Suppressor macrophage (primary cell): ENCODE measurements at places on chromosomes 5 and 9.

- DNase-seq: no peak
These were observed 228.3 kb upstream of the RASEF start for GRCh38 chr9:83291196-83291595.

GRCh38 chr9:117188394-117188793 lies 226.5 kb downstream of the ASTN2 start:
- no peak for DNase-seq

GRCh38 chr5:58493141-58493540 lies 1.9 kb downstream of the GAPT start:
- no peak for DNase-seq

DNA sequence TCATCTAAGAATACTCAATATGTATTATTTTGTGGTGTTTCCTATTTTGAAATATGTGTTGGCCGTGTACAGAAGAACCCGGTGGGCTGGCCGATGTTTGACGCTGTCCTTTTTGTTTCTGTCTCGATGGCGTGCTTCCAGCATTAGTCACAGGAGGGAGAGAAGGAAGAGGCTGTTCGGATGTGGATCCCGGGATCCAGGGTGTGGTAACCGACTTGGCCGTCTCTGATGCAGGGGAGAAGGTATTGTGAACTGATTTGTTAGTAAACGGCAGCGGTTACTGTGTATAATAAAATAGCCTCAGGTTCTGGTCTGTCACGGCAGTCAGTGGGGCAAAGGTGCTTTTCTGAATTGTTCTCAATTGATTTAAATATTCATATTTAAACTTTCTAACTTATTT lies 275.0 kb downstream of the ARHGEF28 start:
- DNase-seq: no peak

DNA sequence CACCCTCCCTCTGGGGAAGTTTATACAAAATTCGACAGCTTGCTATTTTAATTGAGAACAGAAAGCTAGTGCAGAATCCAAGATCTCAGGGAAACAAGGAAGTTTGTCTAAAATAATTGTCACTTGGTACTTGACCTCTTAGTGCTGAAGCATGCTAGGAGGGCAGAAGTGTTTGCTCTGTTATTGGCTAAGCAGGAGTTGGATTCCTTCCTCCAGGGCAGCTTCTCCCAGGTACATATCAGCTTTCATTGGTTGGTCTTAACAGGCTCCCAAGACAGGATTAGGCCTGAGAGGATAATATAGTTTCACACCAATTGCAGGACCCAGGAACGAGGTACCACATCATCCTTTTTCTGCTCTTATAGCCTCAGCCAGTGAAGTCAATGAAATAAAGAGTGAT lies 432.8 kb downstream of the IRX1 start:
- DNase-seq: no peak

DNA sequence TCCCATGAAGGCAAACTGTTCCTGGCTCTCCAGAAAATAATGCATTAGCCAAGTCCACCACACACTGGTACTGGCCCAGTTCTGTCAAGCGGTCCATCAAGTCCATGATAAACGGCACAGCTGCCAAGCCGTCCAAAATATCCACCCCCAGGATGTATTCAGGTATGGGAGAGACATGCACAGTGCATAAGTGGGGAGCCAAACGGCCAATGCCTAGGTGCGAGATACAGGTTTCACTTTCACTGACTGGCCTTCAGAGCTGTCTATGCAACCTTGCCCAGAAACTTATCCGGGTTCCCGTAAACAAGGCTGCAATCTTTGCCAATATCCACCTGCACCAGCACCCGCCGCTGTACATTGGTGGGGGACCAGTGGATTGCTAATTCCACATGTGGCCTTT lies 795.8 kb downstream of the EFNA5 start:
- no peak for DNase-seq

DNA sequence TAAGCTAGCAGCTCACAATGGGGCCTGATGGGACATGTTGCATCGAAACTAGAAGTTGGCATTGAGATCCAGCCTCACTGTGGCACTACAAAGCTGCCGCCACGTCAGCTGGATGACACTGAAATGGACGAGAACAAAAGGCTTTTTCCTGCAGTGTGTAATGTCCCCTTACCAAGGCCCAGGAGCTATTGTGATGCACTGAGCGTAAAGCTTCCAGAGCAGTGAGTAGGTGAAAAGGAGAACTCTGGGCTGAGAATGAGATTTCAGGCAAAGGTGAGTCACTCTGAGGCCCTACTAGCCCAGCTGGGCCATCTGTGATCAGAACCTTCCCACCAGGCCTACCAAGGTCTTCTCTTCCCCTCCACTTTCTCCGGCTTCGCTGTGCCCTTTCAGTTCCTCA lies 528.1 kb upstream of the KLF4 start:
- DNase-seq: peak; percentile 11

DNA sequence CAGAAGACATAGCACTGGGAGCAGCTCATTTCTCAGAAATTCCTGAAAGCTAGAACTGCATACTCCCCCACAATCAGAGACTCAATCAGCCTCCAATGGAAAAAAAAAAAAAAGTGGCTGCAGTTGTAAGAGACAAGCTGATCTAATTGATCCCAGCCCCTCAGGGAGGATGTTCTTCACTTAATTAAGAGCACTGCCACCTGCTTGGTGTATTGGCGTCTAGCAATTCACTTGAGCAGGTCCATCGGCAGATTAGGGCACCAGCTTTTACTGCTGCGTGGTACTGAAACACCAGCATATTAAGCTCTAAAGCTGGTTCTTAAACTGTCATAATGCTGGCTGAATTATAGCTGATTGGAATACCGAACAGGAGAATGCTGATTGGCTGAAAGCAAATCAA lies 1890.1 kb upstream of the WWC1 start:
- no peak for DNase-seq

DNA sequence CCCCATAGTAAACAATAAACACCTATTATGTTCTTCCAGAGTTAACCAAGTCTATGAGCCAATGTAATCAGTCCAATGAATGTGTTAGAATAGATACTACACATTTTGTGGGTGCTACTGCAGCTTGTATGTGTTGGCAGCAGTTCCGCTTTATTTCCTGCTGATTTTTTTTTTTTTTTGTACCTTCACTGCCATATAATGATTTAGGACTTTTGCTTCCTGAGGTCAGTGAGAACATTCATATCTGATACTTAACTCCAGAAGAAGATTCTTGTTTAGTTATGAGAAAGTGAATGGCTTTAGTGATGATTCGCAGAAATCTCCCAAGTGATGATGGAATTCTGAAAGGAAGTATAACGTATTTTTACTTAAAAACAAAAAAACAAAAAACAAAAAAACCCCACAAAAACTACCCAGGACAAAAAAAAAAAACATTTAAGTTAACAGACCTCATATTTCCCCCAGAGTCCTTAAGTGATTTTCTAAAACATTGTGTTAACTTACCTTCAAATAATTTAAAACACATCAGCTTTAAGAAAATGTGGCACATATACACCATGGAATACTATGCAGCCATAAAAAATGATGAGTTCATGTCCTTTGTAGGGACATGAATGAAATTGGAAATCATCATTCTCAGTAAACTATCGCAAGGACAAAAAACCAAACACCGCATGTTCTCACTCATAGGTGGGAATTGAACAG lies 24.7 kb upstream of the LMNB1 start:
- DNase-seq: peak; percentile 49

- no peak for DNase-seq
These were observed 9.8 kb downstream of the CKMT2 start for GRCh38 chr5:81242906-81243436.

- no peak for DNase-seq
These were observed 21.7 kb upstream of the VLDLR start for GRCh38 chr9:2599896-2600295.

DNA sequence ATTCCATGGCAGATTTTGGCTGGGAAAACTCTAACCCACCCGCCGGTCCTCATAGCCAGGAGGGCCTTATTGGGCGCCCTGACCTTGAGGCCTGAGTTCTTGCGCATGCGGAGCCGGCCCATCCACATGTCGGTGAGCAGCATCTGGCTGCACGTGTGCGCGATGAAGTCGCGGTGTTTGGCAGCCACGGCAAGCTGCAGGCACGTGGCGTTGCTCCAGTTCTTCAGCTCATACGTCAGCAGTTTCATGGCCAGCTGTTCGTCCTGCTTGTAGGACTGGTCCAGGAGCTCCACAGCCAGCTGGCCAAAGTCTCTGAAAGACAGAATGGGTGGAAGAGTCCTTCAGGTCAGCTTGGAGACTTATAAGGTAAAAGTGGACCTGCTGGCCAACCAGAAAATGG lies 204.3 kb upstream of the KLF9 start:
- DNase-seq: no peak

- no peak for DNase-seq
These were observed 2.3 kb downstream of the NKX2-5 start for GRCh38 chr5:173232499-173233346.

GRCh38 chr5:158640593-158640980 lies 459.1 kb downstream of the EBF1 start:
- DNase-seq: peak; percentile 72

- no peak for DNase-seq
These were observed 5.0 kb upstream of the RHOBTB3 start for GRCh38 chr5:95725937-95726810.

GRCh38 chr9:98610211-98610610 lies 98.5 kb downstream of the GABBR2 start:
- DNase-seq: no peak

DNA sequence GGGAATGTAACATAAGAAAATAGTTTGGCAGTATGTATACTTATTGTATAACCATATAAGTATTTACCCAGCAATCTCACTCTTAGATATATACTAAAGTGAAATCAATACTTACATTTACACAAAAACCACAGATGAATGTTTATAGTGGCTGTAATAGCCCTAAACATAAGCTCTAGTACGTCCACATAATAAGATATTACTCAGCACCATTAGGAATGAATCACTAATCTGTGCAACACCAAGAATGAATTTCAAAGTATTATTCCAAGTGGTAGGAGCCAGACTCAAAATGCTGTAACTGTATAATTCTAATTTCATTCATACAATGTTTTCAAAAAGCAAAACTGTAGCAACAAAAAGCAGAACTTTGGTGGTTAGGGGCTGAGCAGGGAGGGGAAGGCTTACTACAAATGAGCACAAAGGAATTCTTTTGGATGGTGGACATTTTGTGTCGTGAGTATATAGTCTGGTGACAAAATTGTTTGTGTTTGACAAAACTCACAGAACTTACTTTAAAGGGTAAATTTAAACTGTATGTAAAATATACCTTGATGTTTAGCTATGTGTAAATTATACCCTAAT lies 11.9 kb upstream of the C5orf46 start:
- peak; percentile 14 for DNase-seq

DNA sequence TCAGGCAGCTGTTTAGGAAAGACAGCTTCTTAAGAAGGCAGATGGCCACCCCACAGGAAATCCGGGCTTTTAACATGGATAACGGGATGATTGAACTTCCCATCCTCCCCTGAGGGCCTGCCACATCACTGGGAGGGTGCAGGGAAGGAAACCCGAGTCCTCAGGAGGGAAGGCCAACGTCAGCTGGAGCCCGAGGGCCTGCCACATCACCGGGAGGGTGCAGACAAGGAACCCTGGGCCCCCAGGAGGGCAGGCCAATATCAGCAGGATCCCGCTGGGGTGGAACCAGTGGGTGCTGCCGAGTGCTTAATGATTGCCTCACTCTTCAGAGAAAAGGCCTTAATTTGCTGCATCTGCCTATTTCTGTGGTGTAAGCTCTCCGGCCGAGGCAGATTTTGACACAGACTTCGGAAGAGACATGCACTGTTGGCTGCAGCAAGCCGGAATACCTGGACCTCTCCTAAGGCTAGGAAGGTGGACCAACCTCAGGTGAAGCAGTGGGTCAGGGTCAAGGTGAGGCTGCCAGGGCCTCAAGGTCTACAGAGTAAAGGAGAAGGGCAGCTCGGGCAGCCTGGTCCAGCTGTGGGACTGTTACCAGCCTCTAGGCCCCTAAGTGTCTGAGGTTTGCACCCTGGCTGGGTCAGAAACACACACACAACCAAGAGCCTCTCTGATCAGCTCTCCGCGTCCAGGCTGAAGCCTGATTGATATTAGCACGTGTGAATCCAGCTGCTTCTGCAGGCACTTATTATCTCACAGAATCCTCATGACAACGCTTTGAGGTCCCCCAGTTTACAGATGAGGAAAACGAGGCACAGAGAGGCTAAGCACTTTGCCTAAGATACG lies 14.8 kb upstream of the COL5A1 start:
- DNase-seq: no peak

- no peak for DNase-seq
These were observed 7.9 kb upstream of the ACSL6 start for GRCh38 chr5:132019337-132019736.

- peak; percentile 30 for DNase-seq
These were observed 43.1 kb upstream of the ANKDD1B start for GRCh38 chr5:75568202-75568601.

- no peak for DNase-seq
These were observed 200.9 kb downstream of the MEF2C start for GRCh38 chr5:88682131-88682530.

- no peak for DNase-seq
These were observed 2.0 kb downstream of the RELL2 start for GRCh38 chr5:141638771-141639170.

GRCh38 chr5:116751684-116752083 lies 177.1 kb upstream of the SEMA6A start:
- DNase-seq: no peak

DNA sequence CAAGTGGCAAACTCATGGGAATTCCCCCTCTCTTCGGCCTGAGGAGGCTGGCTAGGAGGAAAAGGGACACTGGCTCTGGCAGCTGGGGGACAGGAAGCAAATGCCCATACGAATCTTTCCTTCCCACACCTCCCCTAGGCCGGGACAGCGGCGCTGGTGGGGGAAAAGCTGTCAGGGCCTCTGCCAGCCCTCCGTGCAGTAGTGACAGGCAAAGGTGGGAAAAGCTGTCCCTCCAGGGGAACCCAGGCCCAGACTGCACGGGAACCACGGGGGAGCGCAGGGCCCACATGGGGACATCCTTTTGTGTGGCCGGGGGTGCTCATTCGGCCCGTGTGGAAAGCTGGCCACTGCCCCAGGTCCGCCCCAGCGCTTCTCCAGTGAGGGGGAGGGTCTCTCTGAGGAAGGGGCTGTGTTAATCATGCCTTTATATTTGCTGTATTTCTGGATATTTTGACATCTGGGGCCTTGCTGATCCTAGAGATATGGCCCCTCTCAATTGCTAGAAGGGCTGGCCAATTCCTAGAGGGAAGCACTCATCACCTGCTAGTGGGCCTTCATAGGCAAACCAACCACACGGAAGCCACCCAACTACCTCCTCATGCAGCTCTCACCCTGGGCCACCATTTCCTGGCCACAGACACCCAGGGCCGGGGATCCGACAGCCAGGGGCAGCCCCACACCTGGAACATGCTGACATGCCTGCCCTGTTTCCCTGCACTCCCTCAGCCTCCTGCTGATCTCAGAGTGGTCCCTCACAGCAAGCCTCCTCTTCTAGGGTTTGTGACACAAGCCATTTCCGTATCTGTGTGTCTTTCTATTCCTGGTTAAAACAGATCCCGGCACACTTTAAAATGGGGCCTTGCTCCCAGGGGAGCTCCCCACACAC lies 138.8 kb downstream of the ROR2 start:
- DNase-seq: no peak

GRCh38 chr5:83714810-83715209 lies 5.8 kb downstream of the HAPLN1 start:
- no peak for DNase-seq

- no peak for DNase-seq
These were observed 23.7 kb upstream of the MROH2B start for GRCh38 chr5:41094871-41095270.
